MCF 10A (cell line): ENCODE measurements at places on chromosomes 11 and 22.
A peak's percentile ranks its signal among the peaks of the same experiment; 100 is the strongest.

GRCh38 chr22:49848690-49849160 lies 4.9 kb upstream of the ZBED4 start:
- DNase-seq: no peak

- DNase-seq: no peak
Observed at GRCh38 chr22:37232140-37232998, 11.7 kb downstream of the RAC2 start.

GRCh38 chr11:123434262-123434661 lies 4.2 kb downstream of the GRAMD1B start:
- peak; percentile 35 for DNase-seq

- DNase-seq: no peak
Observed at GRCh38 chr22:17888855-17889254, 114.6 kb upstream of the BID start.

GRCh38 chr11:117950301-117950700 lies 21.1 kb upstream of the TMPRSS13 start:
- DNase-seq: no peak

DNA sequence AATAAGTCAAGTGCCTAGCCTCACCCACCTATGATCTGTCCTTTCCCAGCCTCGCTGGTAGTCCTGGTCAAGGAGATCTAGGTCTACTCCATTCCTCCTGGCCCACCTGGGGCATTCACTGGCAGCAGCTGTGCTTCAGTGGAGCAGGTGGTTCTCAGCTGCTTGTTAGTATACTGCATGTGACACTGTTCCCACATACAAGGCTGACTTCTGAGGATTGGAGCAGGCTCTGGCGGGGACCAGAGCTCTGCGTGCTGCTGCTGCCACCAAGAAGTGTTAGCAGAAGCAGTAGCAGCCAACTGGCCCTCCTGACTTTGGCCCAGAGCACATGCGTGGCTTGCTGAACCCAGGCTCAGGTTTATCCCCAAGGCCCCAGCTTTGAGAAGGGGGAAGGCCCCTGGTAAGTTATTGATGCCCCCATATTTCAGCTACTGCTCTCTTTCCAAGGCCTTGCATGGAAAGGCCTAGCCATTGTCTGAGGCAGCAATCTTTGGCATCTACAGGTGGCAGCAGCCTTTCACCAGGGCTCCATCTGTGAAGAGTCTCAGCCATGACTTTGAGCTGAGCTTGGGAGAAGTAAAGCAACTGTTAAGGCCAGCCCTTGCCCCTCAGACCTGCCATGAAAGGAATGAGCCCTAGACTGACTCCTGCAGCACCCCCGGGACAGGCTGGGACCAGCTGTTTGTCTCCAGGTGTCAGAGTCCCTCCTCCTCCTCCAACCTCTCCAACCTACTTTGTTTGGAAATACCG lies 26.5 kb downstream of the ARHGAP1 start:
- DNase-seq: no peak

DNA sequence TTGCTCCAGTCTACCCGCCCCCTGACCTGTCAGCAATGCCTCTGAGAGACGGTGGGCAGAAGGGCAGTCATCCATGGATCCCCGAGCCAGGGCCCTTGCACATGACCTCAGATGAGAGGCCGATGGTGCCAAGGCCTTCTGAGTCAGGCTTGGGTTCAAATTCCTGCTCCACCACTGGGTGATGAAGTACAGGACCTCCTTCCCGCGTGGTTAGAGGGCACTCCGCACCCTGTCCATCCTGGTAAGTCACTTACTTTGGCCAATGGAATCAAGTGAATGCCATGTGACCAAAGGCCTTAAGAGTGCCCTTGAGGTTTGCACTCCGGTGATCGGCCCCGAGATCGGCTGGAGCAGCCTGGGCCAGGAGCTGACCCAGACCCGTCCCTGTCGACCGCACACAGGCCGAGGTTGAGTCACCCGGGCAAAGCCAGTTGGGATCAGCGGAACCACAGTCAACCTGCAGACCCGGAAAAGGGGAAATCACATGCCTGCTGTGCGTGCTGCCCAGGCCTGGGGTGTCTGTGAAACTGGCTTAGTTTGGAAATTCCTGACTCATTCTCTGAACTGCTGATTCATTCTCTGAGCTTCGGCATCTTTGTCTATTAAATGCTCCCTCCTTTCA lies 48.9 kb downstream of the RTL6 start:
- DNase-seq: peak; percentile 88

DNA sequence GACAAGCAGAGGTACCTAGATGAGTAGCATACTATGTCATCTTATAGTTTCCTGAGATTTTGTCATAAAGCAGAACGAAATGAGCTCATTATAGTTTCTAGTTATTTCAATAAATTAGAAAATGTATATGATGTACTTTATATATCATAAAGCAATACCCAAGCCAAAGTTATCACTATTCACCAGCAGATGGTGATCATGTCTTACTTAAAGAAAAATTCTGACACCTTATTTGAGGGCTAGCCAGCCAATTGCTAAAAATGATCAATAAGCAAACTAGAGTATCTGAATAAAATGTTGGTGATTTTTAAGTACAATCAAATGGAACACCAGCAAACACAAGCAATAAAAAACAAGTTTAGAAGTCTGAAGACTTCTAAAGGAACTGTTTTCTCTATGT lies 44.1 kb downstream of the RSF1 start:
- DNase-seq: peak; percentile 30

- DNase-seq: no peak
Observed at GRCh38 chr11:95736809-95737208, 52.8 kb downstream of the FAM76B start.

GRCh38 chr11:67270256-67271204 lies 4.3 kb downstream of the GRK2 start:
- no peak for DNase-seq
